ENCODE measurements at places on chromosomes 13 and 19. TPM values are rescaled to one million over a fixed set of nuclear protein-coding genes. Genes with fewer than 3 reads are reported as not detected.

Gene NCAN
- polyA plus RNA-seq, result 1.8 TPM

Gene TEX26
- not detected for polyA plus RNA-seq

Gene DOCK6
- 34.6 TPM for polyA plus RNA-seq

Gene CLIP3
- 15.2 TPM for polyA plus RNA-seq

Gene ZNF121
- polyA plus RNA-seq, result 50.8 TPM

Gene CYP2F1
- polyA plus RNA-seq, result 1.1 TPM

Gene MAMSTR
- 2.5 TPM for polyA plus RNA-seq

Gene ZNF418
- polyA plus RNA-seq, result 7.3 TPM

Measured in GM23338 (cell line).